Mesenteric fat pad (tissue), 1 donor: ENCODE measurements at places on chromosomes 7 and 10.

GRCh38 chr10:132163278-132163765 is 23.4 kb upstream of the DPYSL4 start:
- DNase-seq: no peak

GRCh38 chr10:89327803-89328441 is at the start of gene IFIT3:
Gene IFIT3 (plus strand): TSS chr10:89327997. CDS start chr10:89328074, 77 bp downstream.
- no peak for DNase-seq

DNA sequence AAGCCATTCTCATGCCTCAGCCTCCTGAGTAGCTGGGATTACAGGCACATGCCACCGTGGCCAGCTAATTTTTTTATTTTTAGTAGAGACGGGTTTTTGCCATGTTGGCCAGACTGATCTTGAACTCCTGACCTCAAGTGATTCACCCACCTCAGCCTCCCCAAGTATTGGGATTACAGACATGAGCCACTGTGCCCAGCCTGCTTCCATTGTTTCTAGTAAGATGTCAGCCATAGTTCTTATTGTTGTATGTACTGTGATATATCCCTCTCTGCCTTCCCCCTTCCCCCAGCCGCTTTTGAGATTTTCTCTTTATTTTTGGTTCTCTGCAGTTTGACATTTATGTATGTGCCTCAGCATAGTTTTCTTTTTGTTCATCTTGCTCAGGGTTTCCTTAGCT is 87.9 kb upstream of the KLF14 start:
- DNase-seq: no peak

GRCh38 chr7:42174391-42174912 is 62.6 kb downstream of the GLI3 start:
- DNase-seq: no peak

DNA sequence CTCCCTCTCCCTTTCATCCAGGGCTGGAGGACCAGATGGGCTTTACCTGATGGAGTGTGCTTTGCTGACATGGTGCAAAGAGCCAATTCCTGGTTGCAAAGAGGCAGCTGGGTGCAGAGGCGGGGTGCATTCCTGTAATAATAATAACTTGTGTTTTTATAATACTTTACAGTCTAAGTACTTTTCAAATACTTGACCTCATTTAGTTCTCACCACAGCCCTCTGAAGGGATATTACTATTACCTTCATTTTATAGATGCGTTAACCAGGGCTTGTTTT is 70.4 kb downstream of the TCF7L2 start:
- no peak for DNase-seq

GRCh38 chr7:500521-501420 is 18.9 kb downstream of the PDGFA start:
- no peak for DNase-seq

GRCh38 chr7:45982907-45983719 is 62.0 kb upstream of the IGFBP3 start:
- no peak for DNase-seq

DNA sequence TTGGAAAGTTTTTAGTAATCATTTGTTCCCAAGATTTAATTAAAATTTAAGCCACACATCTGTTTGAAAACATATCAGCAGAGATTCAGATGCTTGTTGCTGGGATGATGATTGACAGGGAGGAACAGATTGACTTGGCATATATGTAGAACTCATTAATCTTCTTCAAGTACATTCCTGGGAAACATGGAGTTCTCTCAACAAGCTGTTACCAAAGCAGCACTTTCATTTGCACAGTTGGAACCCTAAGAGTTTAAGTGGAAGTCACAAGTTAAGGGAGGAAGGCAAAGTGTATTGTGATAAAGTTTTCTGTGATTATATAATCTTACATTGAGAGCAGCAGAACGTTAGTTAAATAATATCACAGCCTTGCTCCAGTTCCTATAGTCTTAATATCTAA is 485.4 kb upstream of the CELF2 start:
- no peak for DNase-seq

GRCh38 chr7:117325836-117326235 is 3.0 kb upstream of the WNT2 start:
- DNase-seq: no peak

GRCh38 chr7:26397332-26397731 is 105.7 kb downstream of the SNX10 start:
- no peak for DNase-seq

DNA sequence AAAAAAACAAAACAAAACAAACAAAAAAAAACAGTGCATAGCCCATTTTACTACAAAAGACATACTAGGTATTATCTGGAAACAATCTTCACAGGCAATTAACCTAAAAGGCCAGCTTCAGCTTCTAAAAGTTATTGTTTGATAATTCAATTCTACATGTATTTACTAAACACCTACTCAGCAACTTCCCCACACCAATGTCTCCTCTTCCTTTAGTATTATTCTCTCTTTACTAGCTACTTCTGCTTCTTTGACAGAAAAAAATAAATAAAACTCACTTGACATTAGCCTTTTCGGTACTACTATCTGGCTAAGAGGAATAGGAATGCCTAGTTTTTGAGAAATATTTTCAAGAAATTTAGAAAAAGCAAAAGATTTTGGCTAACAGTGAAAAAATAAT is 2.8 kb downstream of the TM9SF3 start:
- DNase-seq: no peak

GRCh38 chr7:23938937-23939552 is 229.0 kb downstream of the STK31 start:
- no peak for DNase-seq

DNA sequence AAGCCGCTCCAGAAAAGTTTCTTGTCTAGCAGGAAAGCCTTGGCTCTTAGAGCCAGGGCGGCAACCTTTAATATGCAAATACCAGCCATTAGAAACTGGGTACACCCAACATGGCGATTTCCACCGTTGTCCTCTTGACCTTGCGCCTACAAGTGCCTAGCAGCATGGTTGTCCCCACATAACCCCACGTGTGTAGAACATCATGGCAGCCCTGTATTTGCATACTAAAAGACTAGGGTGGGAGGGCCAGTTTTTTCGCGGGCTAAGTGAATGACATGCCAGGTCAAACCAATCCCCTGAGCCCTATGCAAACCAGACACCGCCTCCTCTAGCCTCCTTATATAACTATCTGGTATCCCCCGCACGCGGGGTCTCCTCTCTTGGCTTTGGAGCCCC is 58.4 kb upstream of the FZD8 start:
- no peak for DNase-seq

- no peak for DNase-seq
Observed at GRCh38 chr10:58385784-58386112, 538 bp downstream of the TFAM start.

DNA sequence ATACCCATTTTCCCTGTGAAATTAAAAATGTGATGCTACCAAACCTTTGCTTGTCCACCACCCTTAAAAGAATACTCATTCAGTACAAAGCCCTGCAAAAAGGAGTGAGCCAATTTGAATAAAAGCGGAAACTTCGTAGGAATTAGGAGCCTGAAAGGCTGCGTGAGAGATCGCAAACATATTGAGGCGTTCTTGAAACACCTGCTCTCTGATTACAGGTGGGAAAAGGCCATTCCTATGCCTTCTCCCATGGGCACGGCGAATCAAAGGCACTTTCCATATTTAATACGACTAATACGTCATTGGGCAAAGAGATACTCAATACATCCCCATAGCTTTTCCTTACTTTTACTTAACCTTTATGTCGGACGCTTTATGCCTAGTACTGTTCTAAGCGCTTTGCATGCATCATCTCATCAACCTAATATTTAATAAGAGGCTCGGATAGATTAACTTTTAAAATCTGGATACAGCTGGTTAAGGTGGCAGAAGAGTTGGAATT is 30.9 kb upstream of the KMT2E start:
- no peak for DNase-seq

DNA sequence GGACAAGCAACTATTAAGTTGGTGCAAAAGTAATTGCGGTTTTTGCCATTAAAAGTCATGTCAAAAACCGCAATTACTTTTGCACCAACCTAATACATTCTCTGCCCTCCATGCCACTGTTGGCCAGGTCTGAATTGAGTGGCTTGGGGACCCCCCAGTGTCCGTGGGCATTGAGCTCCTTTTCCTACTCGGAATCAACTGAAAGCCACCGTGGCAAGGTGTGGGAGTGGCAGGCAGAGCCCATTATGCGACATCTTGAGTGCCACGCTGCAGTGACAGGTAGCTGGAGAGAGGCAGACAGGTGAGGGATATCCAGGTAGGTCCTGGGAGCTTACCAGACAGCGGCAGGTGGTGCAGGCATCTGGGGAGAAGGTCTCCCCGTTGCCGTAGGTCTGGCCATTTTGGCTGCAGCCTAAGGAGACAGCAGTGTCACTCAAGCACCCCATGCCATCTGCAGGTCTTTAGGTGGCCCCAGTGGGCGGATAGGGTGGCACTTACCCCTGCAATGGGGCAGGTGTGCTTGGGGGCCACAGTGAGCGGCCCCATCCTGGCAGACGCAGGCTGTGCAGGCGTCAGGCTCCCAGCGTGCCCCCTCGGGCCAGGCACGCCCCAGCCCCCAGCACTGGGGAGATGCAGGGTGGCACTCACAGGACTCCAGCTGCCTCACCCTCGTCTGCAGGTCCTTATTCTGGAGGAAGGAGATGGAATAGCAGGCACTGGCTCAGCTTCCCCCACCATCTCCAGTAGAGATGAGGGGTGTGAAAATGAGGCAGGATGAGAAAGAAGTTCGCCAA is 3.5 kb downstream of the KCP start:
- DNase-seq: peak; percentile 75

- no peak for DNase-seq
Observed at GRCh38 chr7:70608229-70608628, 523.7 kb upstream of the GALNT17 start.

DNA sequence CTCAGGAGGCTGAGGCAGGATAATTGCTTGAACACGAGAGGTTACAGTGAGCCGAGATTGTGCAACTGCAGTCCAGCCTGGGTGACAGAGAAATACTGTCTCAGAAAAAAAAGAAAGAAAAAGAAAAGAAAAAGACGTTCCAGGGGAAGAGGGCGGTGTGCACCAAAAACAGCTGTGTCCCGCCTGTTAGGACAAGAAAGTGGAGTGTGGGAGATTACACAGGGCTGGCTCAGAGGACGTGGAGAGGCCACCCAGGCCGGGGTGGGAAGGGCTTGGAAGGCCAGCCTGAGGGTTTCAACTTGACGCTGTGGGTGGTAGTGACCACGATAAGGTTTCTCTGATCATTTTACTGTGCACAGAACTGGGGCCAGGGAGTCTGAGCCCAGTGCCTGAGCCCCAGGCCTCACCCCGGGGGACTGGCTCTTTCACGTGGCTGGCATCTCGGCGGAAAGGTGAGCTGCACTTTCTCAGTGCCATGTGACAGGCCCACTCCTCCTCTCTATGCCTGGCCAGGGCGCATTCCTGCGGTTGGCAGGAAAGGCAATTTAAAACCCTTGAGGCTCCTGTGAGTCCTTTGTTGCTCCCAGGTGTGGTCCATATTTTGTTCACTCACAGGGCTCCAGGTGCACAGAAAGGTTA is 13.9 kb downstream of the RHBDD2 start:
- no peak for DNase-seq

DNA sequence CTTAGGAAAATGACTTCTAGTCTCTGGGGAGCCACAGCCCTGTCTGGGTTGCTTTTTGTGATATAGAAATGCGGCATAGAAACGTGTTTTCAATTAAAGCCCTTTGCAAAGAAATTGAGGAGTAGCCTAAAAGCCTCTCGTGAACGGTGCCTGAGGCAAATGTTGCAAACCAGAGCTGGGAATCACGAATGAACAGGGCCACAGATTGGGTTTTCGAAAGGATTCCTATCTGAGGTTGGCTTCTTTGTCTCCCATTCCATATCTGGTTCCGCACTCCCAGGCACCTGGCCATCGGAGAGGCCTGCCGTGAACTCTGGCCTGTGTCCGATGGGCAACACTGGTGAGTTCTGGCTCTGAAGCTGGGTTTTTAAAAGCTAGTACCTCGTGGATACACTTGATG is 221.6 kb downstream of the TCF7L2 start:
- DNase-seq: no peak

GRCh38 chr7:34156336-34156735 is 251.0 kb downstream of the BMPER start:
- DNase-seq: no peak

DNA sequence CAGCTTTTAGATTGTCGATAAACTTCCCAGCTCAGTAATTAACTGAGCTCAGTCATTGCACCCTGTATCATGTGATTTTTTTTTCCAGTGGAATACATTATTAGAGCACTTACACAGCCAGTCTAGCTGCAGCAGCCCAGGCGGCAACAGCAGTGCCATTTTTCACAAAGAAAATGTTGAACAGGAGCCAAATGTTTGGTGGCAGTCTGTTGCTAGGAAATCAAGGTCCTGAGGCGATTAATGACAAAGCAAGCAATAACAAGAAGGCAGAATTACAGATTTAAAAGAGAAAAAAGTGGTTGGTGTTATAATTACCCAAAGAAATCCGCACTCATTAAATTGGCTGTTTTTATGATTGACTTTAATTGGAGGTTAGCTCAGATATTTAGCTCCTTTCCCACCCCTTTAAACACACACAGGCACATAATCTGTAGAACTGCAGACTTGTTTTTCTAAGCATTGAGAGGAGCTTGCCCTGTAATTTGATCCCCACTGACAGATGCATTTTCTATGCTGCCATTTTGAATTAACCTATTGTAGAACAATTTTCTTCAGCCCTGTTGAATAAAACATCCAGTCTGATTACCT is 267.4 kb downstream of the ADK start:
- DNase-seq: no peak

DNA sequence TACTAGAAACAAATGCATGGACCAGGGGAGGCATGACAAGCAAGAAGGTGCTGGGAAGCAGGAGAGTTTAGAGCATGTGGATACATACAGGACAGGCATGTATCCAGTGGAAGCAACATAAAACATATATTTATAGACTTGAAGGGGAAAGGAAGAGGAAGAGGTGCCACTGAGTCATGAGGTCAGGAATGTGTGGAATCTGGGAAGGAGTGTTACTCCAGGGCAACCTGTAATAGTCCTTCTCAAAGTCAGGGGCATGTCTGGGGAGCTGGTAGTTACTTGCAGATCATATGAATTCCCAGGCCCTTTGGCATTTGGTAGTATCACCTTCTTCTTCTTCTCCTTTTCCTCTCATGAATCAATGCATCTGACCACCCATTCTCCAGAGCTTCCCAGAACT is 246.6 kb downstream of the XPNPEP1 start:
- DNase-seq: no peak

- no peak for DNase-seq
Observed at GRCh38 chr7:608361-608760, 88.7 kb upstream of the PDGFA start.

DNA sequence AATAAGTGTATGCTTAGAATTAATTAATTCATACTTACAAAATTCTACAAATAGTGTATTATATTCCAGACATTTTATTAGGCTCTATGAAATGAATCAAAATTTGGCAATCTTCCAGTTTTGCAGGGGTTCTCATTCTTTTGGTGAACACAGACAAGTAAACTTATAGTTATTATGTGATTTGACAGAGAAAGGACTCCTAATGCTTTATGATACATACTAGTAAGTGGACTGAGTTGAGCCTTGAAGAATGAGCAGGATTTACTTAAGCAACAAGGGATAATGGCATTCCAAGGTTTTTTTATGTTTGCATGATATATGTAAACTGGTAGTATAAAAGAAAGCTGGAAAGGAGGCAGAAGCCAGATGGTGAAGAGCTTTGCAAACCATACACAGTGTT is 145.7 kb upstream of the FERD3L start:
- DNase-seq: no peak
